ENCODE measurements at places on chromosomes 7 and 10.
A peak's percentile ranks its signal among the peaks of the same experiment; 100 is the strongest.

DNA sequence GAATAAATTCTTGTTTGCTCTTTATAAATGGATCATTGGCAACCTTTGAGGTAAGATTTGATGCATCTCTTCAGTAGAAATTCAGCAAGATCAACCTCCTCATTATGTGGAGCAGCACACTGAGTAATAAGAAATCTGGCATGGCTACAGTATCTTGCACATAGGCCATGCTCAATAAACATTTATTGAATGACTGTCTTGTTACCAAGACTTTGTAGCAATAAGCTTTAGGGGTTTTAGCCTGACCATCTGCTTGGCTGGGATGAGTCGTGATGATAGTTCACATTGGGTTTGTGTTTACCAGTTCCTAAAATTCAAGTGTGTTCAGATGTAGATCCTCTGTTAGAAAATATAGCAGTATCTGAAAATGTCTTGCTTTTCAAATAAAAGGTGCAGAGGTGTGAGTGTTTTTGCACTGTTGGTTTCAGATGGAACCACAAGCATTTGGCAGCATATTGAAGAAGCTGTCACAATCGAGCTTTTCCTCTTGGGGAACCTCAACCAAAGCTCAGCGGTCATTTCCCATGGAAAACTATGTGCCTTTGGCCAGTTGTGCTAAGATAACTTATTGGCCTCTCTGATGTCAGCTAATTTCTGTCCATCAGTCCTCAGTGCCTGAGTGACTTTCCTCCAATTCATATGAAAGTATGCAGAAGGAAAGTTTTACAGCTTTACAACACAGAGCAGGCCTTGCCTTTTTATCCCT lies 442.6 kb downstream of the GFRA1 start:
- no peak for DNase-seq

GRCh38 chr10:13820964-13821337 lies 234.2 kb downstream of the PRPF18 start:
- no peak for DNase-seq

GRCh38 chr10:86190291-86190690 lies 176.3 kb downstream of the GRID1 start:
- DNase-seq = no peak

- no peak for DNase-seq
Measured at GRCh38 chr10:131859341-131860020, 41.3 kb upstream of the PPP2R2D start.

- no peak for DNase-seq
Measured at GRCh38 chr10:119395280-119396007, 147.1 kb downstream of the RGS10 start.

DNA sequence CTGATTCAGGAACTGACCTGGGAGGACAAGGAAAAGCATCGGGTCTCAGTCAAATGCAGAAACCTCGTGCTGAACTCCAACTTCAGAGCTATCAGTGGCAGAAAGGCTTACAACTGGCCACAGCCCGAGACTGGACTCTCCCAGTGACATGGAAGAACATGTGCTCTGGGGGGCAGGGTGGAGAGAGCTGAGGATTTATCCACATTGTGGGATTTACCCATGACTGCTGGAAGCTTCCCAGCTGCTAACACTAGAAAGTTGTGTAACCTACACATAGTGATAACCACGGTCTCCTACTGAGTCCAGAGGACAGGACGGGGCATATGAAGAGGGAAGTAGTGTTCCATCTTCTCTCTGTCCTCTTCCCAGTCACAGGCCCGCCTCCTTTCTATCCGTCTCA lies 103.4 kb downstream of the ITIH5 start:
- DNase-seq = no peak

DNA sequence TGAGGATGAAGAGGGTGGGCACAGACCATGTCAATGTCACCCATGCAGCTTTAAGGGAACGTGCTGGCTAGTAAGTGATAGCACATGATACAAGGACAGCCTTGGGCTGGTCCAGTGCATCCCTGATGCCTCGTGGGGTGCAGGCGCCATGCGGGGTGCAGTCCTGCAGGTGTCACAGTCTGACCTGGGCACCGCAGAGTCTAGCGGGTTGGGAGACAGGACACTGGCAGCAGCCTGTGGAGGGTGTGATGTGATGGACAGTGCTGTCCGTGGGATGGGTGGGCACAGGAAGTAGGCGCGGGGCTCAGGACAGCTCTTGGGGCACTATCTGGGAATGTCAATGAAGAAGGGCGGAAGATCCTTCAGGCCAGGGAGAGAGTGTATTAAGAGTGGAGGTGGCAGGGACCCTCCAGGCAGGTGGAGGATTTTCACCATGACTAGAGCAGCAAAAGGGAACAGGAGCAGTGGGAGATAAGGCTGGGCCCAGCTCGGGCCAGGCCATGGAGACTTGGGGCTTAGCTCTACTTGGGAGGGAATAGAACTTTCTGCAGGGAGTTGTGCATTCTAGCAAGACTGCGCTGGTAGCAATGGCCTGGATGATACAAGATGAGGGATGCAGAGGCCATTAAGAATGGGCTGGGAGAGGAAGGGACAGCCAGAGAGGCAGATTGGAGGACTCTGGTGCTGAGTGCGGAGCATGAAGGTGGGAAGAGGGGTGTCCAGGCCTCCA lies 122.5 kb downstream of the PTPN20 start:
- no peak for DNase-seq

- no peak for DNase-seq
Measured at GRCh38 chr10:79507440-79508167, 4.7 kb upstream of the EIF5AL1 start.

DNA sequence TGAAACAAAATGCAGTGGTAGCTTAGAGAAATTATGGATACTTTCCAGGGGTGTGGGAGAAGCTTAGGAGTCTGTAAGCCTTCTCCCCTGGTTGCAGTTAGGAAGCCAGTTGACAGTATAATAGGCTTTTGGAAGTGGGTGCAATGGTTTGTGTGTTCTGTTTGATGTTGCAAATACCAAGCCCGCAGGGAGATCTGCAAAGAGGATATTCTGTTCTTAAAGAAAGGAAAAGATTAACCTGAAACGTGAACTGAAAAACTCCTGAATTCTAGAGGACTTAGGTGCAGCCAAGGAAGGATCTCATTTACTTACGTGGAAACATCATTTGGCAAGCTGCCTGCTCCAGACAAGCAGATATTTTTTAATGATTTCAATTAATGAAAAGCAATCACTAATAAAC lies 496.6 kb downstream of the AUTS2 start:
- DNase-seq = no peak

DNA sequence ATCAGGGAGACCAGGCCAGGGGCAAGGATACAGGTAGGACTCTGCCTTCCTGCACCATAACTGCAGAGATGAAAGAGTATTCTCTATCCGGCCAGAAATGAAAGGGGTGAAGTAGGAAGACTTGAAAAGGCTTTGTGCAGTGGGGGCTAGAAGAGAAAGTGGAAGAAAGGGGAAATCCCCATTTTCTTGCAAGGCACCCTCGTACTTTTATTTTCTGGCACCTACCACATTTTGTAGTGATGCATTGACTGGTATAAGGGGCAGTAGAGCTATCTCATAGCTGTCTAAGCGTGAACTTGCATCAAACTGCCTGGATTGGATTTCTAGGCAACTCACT lies 752 bp upstream of the CAMK2G start:
- no peak for DNase-seq

- no peak for DNase-seq
Measured at GRCh38 chr7:41916450-41916927, 213.6 kb upstream of the INHBA start.

DNA sequence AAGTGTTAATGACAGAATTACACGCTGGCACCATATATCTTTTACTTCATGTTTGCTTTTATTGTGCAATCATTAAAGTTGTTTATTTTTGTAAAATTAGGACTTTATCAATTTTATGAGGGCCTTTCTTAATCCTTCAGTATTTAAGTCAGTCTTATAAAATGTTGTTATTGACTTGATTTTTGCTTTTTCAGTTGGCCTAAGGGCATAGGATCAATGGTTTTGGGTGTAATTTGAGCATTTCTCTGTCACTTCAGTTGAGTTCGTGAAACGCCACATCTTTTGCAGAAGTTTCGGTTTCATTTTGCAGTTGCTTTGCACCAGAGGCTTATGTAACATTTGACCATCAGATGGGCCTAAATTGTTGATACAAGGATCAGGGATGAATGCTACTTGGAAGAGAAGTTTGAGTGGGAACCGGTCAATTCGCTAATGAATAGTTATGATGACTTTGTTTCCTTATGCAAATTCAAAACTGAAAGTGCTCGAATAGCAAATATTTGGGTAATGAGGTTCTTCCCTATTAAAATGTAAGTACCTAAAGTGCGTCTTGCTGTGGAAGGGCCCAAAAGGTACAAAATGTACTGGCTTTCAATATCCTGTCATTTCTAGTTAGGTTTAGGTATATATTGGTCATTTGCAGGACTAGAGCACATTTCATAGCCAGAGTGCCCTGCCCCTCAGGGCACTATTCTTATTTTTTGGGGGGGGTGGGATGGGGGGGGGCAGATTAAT lies 340.9 kb downstream of the LRMDA start:
- no peak for DNase-seq

DNA sequence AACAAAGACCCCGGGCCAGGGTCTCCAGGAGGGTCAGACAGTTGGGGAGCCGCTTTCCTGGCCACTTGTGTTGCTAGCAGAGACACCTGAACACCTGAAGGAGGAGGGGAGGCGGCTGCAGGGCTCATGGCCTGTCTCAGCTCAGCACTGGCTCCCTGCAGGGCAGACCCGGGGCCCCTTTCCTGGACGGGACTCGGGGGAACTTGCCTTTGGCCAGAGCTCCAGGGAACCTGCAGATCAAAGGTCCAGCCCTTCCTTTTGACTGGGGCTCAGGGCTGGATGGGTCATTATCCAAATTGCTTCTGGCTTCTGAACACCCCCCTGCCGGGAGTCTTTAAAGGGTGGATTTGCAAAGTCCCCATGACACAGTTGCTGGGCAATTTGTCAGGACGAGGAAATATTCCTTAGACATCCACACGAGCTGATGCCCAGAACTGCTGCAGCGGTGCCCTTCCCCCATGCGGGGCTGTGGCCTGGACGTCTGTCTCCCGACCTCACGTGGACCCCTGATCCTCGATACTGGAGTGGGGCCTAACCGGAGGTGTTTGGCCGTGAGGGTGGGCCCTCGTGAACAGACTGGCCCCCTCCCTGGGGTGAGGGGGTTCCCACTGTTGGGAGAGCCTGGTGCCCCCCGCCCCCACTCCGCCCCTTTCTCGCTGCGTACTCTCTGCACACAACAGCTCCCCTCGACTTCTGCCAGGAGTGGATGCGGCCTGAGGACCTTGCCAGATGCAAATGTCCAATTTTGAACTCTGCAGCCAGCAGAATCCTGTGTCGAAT lies 194.3 kb downstream of the ELFN1 start:
- DNase-seq = no peak

DNA sequence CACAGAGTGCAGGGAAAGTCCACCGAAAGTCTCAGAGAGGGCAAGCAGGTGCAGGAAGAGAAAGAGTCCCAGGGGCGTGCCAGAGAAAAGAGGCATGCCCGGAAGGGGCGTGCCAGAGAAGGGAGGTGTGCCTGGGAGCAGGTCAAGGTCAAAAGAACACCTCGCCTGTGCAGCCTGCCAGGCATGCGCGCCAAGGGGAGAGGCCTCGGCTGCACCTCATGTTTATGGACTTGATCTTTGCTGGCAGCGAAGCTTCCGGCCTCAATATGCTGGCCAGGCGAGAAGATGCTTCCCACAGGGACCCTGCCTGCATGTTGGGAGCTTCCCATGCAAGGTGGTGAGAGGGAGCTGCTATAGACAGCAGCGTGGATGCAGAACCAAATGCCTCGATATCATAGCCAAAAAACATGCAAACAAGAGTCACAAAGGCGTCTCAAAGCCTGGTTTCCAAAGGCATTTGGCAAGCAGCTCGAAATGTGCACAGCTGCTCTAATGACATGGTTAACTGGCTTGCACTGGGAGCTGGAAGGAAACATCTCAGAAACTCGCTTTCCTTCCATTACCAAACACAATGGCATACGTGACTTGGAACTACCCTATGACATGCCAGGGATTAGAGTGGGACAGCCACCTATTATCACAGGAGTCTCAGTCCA lies 192.5 kb upstream of the PPP2R2D start:
- no peak for DNase-seq

DNA sequence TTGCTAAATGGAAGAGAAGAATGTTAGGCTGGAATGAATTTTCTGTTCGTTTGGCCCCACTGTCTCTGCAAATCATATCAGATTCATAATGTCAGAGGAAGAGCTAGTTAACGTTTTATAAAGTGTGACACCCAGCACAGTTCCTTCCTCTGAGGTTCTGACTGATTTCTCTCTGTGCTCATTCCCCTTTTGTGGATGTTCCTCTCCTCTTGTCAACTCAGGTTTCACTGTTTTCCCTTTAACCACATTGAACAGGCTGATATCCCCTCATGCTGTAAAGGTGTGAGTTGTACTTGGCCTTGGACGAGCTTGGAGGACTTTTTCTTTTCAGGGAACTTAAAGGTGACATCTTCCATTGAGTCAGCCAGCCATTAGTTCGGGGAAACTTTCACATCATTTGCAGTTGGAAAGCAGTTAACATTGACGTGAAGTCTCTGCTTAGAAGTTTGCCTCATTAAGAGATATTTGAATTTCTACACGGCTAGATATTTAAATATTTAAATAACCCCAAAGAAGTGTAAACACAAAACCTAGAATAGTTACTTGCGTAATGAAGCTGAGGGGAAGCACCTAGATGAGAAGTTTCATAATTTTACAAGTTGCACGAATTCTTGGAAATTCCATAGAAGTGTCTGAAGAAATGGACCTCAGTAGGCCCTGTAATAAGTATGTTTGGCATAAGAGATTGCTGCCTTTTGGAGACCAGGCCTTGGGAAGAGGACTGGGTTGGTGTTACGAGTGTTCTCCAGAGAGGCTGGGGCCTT lies 101.5 kb upstream of the EGR2 start:
- DNase-seq = no peak

GRCh38 chr7:73526896-73527821 lies 5.1 kb upstream of the BAZ1B start:
- no peak for DNase-seq

DNA sequence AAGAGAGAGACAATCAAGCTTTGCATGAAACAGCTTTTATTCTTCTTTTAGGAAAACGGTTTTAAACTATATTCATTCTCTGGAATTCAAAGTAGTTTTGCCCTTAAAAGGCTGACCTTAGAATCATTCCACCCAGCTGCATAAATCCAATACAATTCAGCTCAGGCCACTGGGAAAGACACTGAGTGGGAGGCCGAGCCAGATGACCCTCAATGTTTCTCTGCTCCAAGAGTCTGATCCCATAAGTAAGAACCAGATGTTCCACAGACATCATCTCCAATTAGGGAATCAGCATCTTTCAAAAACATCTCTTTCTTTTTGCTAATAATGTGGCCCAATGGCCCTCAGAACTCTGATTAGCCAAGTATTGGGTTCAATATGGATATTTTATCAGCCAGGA lies 26.1 kb downstream of the CREB3L2 start:
- no peak for DNase-seq

- peak; percentile 18 for DNase-seq
Measured at GRCh38 chr10:93745408-93746065, 12.2 kb upstream of the LGI1 start.

Measured in NCI-H1930 (cell line).